ENCODE measurements at places on chromosomes 4 and X.

- peak; percentile 94 for DNase-seq
Measured at GRCh38 chrX:135520553-135521404, at the start of gene INTS6L. INTS6L (plus strand) TSS chrX:135520660; CDS start chrX:135520993, 333 bp downstream.

DNA sequence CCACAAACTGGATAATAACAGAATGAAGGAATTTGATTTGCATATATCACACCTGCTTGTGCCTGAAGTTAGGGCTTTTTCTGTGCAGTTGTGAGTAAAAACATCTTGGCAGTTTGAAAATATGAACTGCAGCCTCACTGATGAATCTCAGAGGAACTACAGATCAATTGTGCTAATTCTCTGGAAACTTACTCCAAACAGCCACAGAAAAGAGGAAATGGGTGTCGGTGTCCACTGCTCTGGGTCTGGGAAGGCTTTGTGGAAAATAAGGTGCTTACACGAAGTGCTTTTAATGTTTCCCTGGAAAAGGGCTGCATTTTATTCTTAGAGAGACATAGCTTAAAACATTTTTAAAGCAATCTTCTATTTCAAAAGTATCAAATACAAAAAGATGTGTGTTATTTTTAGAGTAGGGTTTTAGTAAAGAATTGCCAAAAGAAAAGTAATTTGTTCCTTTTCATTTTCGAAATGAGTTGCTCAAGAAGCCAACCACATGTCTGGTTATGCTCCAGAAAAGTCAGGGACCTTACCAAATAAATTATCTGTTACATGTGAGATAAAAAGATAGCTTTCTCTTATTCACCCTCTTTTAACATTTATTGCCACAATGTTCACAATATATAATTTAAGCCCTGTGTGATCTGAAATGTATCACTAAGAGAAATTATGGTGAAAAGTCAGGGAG, 240.1 kb downstream of the FRAS1 start:
- no peak for DNase-seq

GRCh38 chr4:91963486-91963885, 340.3 kb upstream of the GRID2 start:
- no peak for DNase-seq

DNA sequence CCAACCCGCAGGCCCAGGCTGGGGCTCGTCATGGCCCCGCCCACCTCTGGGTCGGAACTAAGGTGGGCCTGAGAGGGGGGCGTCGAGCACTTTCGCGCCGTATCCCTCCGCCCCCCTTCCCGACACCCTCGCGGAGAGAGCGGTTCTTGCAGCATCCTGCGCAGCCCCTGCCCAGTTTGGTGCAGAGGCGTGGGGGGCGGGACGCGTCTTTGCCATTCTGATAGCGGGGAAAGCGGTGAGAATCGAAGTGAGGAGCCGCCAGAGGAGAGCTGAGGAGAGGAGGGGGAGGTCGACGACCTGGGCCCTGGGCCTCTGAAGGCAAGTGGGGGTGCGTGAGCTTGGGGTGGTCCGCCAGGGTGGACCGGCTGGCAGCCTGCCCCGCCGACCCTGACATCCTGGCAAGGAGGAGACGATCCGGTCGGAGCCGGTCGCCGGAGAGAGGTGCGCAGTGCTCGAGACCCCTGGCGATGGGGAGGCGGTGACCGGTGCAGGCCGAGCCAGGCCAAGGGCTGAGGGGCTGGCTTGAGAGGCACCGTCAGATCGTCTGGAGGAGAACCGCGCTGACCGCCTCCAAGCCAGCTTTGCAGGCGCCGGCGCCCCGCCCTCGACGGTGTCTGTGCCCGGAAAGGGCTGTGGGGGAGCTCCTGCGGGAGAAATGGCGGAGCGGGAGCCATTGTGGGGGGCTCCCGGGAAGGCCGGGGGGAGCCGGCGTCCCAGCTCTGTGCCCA, 25.5 kb downstream of the GPRASP3 start:
- no peak for DNase-seq

- no peak for DNase-seq
Measured at GRCh38 chr4:13891544-13891939, 264.0 kb upstream of the BOD1L1 start.

DNA sequence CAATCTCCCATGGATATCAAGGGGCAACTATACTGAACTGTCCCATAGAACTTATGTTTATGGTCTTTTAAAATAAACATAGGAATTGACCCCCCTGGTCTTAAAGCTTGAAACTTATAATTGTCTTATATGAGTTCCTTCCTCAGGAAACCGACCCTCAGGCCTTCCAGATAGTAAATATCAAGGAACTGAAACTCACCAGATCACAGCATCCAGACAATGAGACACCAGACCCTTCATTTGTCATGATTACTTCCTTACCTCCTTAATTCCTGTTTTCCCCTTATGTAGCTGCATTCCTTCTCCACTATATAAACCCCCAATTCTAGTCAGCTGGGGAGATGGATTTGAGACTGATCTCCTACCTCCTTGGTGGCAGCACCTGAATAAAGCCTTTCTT, 94.8 kb upstream of the GRPR start:
- no peak for DNase-seq

GRCh38 chr4:81021981-81022380, 8.5 kb upstream of the BMP3 start:
- no peak for DNase-seq

DNA sequence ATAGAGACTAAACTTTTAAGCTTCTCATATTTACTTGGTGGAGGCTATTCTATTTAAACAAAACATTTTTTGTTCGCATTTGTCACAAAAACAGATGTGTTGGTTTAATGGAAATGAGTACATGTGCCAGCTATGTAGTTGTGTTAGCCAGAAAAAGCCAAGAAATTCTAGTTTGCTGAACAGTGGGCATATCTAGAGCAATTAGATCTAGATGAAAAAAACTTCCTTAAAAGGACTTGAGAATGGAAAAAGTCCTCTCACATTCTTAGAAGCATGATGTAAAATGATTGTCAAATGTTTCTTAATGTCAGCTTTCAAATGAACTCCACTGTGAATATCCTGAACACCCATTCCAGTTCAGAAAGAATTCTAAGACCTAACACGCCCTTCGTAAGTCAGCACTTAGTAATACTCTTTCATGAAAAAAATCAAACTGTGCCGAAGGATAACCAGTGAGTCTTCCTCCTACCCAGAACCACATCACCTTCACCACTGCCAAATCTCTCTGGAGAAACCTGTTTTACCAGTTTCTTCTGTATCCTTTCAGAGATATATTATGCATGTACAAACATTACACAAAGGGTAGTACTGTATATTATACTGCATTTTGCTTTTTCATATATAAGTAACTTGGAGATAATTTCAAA, 28.2 kb downstream of the PHKA1 start:
- DNase-seq: no peak

- no peak for DNase-seq
Measured at GRCh38 chrX:150517303-150517910, 51.0 kb upstream of the MTM1 start.

DNA sequence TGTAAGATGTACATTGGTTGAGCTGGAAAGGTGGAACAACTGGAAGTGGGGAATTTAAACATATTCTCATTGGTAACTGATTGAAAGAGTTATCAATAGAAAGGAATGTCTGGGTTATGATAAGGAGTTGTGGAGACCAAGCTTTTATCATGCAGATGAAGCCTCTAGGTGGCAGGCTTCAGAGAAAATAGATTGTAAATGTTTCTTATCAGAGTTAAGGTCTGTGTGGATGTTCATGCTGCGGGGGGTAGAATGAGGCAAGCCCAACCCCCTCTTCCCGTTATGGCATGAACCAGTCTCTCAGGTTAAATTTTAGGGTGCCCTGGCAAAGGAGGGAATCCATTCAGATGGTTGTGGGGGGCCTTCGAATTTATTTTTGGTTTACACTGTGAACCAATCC, 16.0 kb downstream of the ARSD start:
- no peak for DNase-seq

Data from vagina (tissue), 2 donors.